ENCODE measurements at places on chromosomes 11 and 22. TPM values are rescaled to one million over a fixed set of nuclear protein-coding genes. Genes with fewer than 3 reads are reported as not detected.

The ANGPTL5 gene
- not detected for total RNA-seq

The CHRDL2 gene
- total RNA-seq = 4.0 TPM

The TUBA8 gene
- 0.88 TPM for total RNA-seq

The PRCP gene
- total RNA-seq = 46.4 TPM
